SK-N-MC (cell line): ENCODE measurements at places on chromosomes 4 and X.

DNA sequence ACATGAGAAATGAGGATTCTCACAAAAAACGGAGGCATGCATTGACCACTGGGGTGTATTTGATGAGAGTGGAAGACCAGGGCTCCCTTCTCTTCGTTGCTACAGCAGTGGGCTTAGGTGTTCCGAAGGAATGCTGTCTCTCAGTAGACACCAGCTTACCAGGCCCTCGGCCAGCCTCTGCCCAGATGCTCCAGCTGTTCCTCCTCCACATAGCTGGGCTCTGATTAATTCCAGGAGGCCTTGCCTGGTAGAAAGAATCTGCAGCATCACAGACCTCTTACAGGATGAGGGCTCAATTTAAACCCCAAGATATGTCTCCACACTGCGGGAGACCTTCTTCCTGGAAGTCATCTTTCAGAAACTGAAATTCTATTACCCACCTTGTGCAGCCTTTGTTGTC is 346.6 kb upstream of the TENM3 start:
- no peak for DNase-seq

DNA sequence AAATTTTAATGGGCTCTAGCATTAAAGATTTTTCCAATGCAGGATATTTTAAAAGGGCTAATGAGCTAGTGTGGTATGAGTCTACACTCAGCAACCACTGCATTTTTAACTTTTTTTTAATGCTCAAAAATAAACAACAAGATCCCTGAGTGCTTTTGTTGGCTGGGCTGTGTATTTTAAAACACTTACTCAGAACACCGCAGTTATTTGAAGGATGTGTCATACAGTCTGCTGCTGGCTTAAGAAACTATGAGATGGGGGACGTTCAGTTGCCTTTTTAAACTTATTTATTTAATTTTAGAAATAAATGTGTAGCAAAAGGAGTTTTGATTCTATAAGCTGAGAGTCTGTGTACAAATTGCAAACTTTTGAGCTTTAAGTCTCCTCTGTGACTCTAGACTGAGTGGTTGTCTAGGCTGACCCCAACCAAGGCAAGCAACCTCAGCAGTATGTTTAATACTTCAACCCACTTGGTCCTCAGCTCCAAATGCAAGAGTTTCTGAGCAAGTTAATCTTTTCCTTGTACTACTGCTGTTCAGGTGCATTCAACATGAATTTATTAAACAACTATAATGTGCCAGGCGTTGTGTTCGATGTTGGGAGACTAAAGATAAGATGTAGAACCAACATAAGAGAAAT is 278.6 kb upstream of the DIPK2B start:
- no peak for DNase-seq

DNA sequence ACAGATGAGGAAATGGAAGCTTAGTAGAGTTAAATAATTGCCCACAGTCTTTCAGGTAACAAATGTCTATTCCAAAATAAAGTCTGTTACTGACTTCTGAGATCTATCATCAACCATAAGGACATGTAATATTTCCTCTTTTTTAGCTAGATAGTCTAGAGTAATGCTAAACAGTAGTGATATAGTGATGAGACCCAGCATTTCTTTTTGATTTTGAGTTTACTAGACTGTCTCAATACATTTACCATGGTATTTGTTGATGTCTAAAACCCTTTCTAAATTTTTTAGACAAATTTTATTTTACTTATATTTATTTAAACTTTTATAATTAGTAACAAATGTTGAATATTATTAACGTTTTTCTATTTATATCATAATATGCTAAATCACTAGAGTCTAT is 465.1 kb upstream of the SLIT2 start:
- DNase-seq = no peak

- no peak for DNase-seq
Observed at GRCh38 chr4:88027611-88028608, 20.5 kb downstream of the PKD2 start.

DNA sequence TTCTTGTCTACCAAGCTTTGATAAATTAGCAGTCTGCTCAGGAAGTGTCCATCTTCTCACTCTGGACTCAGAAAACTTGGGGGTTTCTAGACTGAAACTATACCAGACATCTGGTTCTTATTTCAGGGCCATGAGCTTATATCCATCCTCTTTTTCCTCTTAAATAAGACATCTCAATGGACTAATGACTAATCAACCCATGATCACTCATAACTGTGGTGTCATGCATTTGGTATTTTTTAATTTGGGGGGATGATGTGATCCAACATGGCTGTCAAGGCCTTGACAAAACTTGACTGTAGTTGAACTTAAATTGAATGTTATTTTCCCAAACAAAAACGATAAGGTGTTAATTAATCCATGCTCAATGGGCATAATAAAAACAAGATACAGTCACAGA is 87.8 kb downstream of the GPRASP3 start:
- DNase-seq = no peak

GRCh38 chrX:154430479-154430878 is 2.0 kb downstream of the ATP6AP1 start:
- DNase-seq = no peak

DNA sequence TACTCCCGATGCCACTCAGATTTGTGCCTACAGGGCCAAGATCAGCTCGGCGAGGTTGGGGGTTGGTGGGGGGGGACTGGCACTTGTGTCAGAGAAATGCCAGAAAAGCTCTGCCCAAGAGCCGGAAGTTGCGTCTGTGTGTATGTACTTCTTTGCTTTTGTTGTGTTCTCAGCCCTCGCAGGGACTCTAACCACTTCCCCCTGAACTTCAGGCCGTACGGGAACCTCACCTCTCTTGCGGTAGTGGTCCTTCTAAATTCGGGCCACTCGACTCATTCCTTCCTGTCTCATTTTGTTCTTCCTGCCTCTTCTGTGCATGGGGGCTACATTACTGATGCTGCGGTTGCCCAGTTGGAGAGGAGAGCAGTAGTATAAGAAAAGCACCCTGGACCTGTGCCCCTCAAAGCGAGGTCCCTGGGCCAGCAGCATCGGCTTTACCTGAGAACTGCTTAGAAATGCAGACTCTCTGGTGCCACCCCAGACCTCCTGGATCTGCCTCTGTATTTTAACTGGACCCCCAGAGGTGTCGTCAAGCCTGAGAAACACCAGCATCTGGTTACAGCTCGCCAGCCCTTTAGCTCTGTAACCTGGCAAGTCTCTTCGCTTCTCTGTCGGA is 146.3 kb upstream of the RPS6KA3 start:
- DNase-seq = no peak

DNA sequence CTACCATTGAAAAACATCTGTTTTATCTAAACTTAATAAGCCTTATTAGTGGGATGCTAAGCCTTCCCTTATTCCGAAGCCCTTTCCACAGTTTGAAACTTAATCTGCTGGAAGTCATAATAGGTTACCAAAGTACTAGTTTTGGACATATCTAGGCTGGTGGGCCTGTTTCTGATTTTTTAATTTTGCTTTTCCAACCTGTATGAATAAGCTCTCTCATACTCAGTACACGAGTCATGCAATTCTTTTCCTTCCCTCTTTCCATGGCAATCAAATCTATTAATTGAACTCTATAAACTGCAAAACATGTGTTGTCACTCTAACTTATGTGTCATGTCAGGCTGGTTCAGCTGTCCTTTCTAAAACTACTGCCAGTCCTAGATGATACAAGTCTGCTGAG is 91.0 kb downstream of the AMMECR1 start:
- no peak for DNase-seq

DNA sequence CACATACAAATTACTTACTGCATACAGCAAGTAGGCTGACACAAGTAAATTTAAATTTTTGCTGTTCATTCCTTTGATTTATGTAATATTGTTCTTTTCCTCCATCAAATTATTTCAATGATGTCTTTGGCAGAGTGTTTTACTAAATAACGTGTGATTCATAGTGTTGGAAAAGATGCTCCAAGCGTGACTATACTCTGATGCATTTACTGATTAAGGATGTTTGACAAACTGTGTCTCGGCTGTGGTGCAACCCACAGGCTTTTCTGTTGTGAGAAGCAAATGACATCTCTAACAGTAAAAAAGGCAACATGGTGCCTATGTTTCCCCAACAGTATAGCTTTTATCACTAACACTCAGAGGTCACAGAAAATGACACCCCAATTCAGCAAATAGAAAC is 540.9 kb downstream of the PPP4R3C start:
- no peak for DNase-seq

DNA sequence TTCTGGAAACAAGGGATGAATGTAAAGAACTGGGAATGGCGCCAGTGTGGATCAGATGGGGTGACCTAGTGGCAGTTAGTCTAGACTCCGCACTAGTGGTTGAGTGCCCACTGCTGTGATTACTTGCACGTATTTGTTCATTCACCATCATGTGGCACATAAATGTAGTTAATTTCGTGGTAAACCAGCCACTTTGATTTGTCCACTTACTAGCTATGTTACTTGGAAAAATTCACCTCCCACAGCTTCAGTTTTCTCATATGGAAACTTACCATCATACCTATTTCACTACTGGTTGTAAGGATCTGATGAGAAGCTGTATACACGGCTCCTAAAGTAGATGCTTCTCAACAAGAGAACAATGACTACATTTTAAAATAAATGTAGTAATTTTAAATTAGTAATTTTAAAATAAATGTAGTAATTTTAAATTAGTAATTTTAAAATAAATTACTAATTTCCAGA is 394 bp upstream of the DYNLT3 start:
- DNase-seq = no peak

DNA sequence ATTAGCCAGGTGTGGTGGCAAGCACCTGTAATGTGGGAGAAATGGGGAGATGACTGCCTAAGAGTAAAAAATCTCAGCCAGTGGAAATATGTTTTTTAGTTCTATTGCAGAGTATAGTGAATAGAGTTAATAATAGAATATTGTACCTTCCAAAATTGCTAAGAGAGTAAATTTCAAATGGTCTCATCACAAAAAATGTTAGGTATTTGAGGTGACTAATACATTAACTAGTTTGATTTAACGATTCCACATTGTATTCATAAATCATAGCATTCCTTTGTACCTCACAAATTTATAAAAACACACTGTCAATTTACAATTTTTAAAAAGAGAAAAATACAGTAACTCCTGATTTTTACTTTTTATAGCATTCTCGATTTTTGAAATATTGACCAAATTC is 681.5 kb upstream of the EPHA5 start:
- no peak for DNase-seq

DNA sequence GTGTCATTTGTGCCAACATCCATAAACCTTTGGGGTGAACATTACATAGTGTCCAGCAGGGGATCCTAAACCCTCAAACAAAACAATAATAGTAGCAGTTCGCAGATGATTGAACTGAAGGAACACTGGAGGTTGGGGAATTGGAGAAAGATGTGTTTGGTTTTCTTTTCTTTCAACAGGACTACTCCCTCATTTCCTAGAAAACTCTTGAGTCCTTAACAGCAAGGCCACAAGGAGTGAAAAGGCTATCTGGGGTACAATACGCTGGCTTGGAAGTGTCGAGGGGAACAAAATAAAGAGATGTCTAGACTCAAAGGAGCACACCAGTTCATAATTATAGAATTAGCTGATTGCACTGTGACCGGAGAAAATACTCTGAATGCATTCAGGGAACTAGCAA is 72.1 kb downstream of the IDS start:
- DNase-seq = no peak

GRCh38 chrX:136778020-136778419 is 2.7 kb downstream of the ARHGEF6 start:
- DNase-seq = no peak

GRCh38 chr4:6504900-6505496 is 32.6 kb upstream of the PPP2R2C start:
- no peak for DNase-seq

GRCh38 chr4:29970626-29971025 is 749.5 kb upstream of the PCDH7 start:
- DNase-seq = no peak

DNA sequence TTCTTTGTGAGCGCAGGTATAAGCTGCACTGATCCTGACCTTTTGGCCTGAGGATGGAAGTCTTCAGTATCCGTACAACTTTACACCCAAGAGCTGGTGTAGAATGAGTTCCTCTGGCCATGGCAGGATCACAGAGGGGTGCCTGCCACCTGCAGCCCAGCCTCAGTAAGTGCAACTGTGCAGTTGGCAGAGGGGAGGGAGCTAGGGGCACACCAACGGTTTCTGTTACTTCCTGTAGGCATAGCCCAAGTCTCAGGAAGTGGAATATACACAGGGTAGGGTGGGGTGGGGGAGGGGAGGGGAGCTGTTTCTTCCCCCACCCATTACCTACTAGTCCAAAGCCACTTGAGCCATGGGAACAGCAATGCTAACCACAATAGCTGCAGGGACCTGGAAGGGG is 85.4 kb upstream of the GBA3 start:
- DNase-seq = no peak

DNA sequence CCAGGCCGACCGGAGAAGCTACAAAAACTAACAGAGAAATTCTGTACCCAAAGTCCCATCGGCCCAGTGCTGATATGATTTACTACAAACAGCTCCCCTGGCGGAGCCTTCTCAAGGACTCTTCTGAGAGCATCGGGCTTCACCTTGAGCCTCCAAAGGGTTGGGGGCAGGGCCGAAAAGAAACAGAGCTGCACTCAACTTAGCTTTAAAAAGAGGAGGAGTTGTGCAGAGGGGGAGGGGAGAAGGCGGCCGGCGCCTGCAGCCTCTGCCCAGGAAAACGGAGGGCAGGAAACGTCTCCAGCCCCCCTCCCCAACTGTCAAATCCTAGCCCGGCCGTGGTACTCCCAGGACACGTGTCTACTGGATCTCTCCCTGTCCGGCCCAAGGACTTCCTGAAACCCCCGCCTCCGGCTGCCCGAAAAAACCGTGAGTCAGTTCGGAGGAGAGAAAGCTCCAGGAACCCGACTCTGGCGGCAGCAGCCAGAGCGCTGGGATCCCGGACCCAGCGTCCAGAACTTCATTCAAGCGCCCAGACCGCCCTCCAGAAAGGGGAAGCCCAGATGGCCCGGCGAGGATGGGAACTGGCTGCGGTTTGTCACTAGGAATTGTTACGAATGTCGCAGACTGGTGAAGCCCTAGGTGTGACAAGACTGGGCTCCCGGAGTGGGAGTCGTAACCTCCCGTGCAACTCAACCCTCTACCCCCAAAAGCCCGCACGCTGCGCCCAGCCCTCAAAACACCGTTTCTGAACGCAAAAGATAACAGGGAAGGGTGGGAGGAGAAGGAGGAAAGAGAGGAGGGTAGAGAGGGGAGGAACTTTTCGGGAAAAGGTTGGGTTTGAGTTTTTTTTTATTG is 973 bp downstream of the ADAMTS3 start:
- no peak for DNase-seq

GRCh38 chr4:16893141-16893651 is 5.2 kb downstream of the LDB2 start:
- DNase-seq = peak; percentile 52

GRCh38 chrX:68912113-68912512 is 83.3 kb downstream of the EFNB1 start:
- no peak for DNase-seq

DNA sequence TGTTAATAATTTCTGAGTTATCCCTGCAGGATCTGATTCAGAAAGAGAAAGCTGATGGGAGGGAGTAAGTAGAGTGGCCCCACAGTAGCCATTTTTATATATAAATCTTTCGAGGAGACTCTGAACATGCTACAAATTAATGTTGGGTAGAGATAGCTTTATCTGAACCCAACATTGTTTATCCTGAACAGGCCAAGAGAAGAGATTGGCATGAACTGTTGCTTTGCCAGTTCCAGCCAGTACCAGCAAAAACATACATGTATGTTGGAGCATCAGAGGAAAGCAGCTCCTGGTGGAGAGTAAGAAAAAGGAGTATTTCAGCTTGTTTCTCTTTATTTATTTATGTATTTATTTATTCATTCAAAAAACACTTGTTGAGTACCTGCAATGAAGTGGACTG is 1.6 kb downstream of the MAOA start:
- DNase-seq = no peak

GRCh38 chrX:20227116-20227515 is 39.6 kb downstream of the RPS6KA3 start:
- DNase-seq = no peak
